Large intestine (tissue), 12 donors: ENCODE measurements at places on chromosomes 2 and 18.

DNA sequence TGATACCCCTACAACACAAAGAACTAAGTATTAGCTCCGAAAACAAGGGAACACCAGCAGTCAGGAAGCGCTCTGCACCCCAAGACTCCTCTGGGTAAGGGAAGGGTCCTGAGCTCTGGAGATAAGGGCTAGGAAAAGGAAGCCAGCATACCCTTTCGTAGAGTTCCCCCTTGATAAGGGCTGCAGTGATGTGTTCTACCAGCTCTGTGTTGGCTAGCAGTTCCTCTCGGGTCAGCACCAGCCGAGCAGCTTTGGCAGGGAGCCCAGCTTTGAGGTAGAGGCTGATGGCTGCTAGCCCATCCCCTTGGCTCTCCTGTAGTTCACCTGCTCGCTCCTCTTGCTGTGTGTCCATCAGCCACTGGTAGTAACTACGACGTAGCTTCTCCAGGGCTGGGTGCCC is 18.9 kb downstream of the KRTCAP3 start:
- DNase-seq, result no peak

- no peak for DNase-seq
These were observed 3.5 kb downstream of the CAPN10 start for GRCh38 chr2:240589850-240590525.

GRCh38 chr2:133736674-133737073 is 168.4 kb upstream of the NCKAP5 start:
- DNase-seq, result no peak

- DNase-seq, result no peak
These were observed 90.3 kb upstream of the MAP3K20 start for GRCh38 chr2:172985139-172985892.
